Cerebellar nuclear complex (tissue), 1 donor: ENCODE measurements at places on chromosomes 4 and X.

DNA sequence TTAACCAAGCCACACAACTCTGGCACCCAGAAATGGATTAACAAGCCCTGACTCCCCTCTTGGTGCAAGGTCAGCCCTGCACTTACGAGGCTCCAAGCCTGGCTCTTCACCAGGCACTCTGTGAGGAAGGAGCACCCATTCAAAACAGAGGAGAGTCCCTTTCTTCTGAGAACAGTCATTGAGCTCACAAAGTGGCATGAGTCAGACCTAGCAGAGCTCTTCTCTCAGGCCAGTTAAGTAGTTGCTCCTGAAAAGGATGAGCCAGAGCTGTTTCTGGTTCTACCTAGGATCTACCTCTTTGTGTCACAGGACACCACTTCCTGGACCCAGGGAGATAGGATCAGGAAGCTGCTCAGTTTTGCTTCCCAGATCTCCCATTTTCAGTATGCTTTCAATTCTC lies 48.2 kb downstream of the EVC2 start:
- no peak for DNase-seq

DNA sequence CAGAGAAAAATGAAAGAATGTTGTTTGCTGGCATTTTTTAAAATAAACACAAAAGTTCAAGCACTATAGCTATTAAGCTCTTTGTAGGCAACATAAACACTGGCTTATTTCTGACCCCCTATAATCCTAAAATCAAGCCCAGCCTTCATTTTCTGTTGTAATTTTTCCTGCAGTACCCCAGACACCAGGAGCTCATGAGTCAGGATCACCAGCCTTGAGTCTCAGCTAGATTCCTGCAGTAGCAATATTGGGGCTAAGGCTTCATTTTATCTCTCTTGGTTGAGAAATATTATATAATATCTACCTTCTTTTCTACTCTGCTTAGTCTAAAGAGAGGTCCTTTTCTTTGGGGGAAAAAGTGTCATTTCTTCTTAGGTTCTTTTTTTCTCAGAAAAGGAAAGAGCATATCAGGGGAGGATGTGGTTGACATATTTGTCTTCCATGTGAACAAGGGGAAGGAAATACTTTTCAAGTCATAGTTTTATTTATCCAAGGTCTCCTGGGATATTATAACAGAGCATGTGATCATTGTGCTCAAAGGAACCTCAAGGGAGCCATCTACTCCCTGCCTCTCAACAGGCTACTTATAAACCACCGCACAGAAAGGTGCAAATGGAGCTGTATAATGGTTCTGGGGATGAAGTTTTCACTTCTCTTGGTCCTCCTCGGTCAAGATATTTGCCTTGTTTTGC lies 678.3 kb upstream of the NR3C2 start:
- no peak for DNase-seq

DNA sequence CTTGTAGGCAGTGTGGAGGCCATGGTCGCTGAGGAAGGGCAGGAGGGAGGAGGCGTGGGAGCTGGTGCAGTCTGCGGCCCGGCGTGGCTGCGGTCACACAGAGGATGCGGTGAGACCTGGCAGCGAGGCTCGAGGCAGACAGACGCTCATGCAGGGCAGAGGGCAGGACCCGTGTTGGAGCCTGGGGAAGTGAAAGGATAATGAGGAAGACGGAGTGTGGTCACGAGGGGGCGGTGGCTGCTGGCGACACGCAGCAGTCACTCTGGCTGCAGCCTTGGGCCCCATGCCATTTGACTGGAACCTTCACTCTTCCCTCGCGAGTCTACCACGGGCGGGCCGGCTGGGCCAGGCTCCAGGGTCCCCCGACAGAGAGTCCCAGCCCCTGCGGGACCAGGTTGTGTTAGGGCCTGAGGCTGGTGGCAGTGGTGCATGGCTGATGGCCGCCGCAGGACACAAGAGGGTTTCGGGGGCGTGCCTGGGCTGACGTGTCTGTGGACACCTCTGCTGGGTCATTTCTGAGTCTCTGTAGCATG lies 68.8 kb upstream of the HGFAC start:
- no peak for DNase-seq

DNA sequence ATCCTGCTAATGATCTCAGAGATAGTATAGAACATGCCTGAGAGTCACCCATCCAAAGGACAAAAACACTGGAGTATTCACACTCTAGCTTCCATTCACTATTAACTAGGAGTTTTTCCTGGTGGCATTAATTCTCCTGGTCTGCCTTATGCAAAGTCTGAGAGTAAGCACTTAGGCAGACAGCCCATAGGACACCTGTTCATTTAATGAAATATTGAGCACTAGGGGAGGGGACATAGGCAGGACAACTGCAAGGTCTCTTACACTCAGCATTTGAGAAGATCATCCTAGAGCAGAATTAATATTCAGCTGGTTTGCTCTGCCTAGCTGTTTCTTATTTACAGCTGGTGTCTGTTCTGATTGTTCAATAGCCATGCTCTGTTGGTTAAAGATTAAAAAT lies 508.5 kb downstream of the CENPC start:
- DNase-seq: no peak

DNA sequence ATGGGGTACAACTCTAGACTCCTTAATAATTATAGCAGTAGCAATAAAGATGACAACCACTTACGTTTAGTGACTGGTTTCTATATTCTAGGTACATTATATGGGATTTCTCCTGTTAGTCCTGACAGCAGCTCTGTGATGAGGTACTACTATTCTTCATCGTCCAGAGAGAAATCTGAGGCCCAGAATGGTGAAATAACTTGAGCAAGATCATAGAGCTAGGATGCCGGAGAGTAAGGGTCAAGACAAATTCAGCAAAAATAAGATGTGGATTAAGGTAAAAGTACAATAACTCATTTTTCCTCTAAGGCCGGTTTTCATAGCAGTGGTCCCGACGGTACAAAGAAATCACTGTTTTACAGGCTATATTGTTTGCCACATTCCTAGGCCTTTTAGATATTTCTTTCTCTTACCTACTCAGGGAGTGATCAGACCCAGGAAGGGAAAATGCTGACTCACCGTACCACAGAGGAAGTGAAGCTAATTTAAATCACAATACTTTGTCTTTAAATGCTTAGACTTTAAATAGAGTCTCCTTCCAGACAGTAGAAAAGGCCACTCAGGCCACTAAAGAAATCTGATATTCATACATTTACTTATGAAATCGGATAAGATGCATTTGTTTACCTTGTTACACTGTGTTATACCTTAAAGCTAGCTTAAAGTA lies 2023.0 kb upstream of the AGA start:
- DNase-seq: no peak

- no peak for DNase-seq
Measured at GRCh38 chr4:88077911-88078524, 70.6 kb downstream of the PKD2 start.

GRCh38 chr4:166802346-166802745 lies 431.9 kb downstream of the SPOCK3 start:
- DNase-seq: no peak

DNA sequence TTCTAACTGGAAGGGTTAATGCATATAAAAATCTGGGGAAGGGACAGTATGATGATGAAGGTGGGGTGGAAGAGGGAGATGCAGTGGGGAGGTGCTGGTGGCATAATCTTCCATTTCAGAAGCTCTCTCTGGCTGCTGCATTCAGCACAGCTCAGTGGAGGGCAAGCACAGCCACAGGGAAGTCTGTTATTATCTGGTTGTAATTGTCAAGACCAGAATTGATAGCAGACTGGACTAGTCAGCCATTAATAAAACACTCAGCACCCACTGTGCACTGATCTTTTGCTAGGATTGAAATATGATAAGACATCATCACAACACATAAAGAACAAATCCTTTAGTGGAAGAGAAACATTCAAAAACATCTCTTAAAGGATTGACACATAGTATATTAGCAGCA lies 414.2 kb upstream of the LCORL start:
- no peak for DNase-seq

- no peak for DNase-seq
Measured at GRCh38 chr4:184190711-184191110, 27.0 kb downstream of the ENPP6 start.

DNA sequence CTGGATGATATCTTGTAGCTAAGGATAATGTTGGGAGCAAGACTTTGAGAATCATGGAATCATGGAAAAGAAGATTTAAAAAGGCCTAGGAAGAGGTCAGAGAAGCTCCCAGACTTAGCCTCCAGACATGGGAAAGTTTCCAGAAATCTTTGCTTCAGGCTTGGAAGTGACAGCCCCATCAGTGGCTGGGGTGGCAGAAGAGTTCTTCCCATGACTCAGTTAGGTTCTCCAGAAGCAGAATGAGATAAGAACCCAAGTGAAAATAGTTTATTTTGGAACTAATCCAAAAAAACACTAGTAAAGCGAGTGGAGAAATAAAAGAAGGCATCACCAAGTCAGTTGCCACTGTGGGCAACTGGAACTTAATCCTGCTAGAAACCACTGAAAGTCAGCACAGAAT lies 506.9 kb downstream of the MID1IP1 start:
- DNase-seq: no peak

DNA sequence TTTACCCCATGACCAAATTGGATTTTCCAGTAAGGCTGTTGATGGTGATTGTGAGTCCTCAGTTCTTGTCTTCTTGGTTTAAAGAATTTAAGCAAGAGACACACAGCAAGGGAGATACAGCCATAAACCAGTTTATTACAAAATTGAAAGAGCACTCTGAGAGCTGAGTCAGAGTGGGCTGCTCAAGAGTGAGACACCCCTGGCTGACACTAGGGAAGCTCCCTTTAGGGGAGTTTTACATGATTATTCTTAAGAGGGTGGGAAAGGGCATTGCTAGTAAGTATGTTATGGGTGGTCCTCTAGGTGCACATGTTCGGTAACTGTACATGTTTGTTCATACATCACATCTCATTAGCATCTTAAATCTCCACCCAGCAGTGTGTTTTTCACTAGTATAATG lies 18.8 kb upstream of the ZNF81 start:
- DNase-seq: no peak

GRCh38 chrX:2184089-2184488 lies 316.7 kb downstream of the DHRSX start:
- DNase-seq: no peak

GRCh38 chr4:168208957-168209614 lies 109.5 kb downstream of the DDX60 start:
- no peak for DNase-seq

GRCh38 chrX:140836874-140837273 lies 127.3 kb downstream of the LINC00632 start:
- no peak for DNase-seq

GRCh38 chr4:41643331-41643730 lies 105.2 kb downstream of the PHOX2B start:
- no peak for DNase-seq

GRCh38 chr4:173420324-173420752 lies 21.4 kb upstream of the SCRG1 start:
- no peak for DNase-seq

DNA sequence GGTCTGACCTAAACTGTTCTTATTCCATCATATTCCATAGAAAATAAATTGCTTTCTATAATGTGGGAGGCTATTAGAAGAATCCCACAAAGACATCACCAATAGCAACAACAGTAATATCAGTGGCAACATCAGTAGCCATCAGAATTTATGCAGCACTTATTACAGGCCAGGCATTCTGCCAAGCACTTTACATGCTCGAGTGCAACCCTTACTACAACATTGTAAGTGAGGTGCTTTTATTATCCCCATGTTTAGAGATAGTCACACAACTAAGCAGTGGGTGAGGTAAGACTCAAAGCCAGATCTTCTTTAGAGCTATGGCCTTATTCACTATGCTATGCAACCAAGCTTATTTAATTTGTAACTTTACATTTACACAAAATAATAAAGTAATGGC lies 317.1 kb upstream of the BMP3 start:
- no peak for DNase-seq

DNA sequence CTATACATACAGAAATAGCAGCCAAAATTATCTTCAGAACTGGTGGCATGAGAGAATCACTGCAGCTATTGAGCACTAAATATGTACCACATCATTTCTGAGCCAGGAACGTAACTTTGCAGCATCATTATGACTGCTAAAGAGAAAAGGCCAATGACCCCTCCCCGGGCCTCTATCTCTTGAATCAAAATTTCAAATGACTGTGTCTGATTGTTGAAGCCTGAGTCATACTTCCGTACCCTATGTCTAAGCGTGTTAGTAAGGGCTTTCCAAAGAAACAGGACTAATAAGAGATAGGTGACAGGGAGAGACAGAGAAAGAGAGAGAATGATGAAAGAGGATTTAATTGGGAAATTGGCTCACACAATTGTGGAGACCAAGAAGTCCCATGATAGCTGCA lies 445.5 kb upstream of the SPANXN1 start:
- DNase-seq: no peak

DNA sequence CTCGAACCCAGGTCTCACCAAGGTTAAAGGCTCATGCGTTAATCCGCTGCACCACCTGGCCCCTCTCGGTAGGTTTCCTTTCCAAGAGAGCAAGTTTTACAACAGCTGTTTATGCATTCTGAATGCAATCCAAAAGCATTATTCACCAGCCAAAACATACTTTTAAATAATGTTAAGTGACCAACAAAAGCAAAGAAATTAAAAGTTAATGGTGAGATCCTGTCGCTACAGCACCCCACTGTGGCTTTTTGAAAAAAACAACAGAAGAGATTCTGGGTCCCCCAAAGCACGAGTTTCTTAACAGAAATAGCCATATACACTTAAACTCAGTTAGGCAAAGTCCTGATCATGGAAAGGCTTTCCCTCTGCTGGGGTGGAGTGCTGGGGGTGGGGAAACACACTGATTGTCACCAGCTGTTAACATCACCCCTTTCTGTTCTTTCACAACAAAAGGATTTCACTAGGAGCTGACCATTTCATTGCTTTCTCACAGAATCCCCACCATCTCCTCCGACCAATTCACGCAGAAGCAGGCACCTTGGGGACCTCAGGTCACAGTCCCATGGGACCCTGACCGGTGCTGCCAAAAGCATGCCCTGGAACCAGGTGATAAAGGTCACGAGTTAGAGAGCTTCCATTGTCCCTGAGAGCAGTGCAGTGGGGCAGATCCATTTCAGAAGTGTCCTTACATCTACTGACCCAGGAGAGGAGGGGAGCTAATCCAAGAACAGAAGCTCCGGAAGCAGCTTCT lies 51.2 kb downstream of the ZNF827 start:
- DNase-seq: no peak

GRCh38 chrX:24846550-24847150 lies 152.9 kb downstream of the POLA1 start:
- DNase-seq: no peak

GRCh38 chr4:99983289-99983943 lies 33.3 kb upstream of the H2AZ1 start:
- DNase-seq: no peak

GRCh38 chr4:76767983-76768382 lies 130.0 kb downstream of the SOWAHB start:
- no peak for DNase-seq
